ENCODE measurements at places on chromosomes 5 and 9.

DNA sequence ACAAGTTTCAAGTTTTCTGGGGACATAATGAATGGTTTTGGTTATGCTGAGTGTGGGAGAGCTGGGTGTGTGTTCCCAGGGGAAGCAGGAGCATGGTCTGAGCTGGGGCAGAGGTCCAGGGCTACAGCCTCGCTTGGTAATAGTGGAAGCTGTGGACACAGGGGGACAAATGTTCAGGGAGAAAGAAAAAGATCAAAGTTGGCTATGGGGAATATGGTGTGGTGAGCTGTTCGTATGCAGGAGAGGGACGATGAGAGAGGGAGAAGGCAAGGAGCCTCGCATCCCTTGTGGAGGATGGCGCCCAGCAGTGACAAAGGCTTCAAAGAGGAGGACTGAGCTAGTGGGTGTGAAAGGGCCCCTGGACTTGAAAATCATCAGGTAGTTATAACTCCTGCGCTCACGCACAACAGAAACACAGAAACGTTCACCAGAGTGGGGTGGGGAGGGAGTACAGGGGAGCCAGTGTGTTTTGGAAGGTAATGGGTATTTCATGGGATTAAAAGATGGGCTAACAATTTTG is 77.2 kb downstream of the TENT4A start:
- no peak for DNase-seq

GRCh38 chr5:169178754-169179153 is 122.2 kb downstream of the SLIT3 start:
- no peak for DNase-seq

- no peak for DNase-seq
Observed at GRCh38 chr5:11452852-11453251, 451.4 kb downstream of the CTNND2 start.

DNA sequence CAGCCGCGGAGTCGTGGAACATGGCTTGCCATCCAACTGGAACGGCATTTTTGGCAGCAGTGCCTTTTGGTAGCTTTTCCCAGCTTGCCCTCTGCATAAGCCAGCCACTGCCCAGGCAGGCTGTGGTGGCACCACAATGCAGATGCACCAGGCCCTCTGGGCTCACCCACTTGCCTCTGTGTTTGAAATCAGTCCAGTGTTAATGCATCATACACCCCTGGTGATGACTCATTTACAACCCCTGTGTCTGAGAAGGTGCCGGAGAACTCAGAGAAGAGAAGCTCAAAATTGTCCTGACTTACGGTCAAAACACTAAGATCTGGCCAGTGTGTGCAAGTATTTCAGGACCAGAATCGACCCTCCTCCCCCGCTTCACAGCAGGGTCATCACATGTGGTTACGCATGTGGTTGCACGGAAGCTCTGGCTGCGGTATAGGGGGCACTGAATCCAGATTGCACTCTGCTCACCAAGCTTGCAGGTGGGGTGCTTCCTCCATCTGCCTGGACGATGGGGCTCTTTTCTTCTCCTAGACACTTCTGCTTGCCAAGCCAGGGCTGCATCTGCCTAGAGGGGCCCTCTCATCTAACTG is 66.5 kb upstream of the SMIM15 start:
- DNase-seq: no peak

GRCh38 chr5:110288766-110289511 is 437.5 kb downstream of the TMEM232 start:
- no peak for DNase-seq

- no peak for DNase-seq
Observed at GRCh38 chr5:110441035-110441434, 285.4 kb downstream of the TMEM232 start.

DNA sequence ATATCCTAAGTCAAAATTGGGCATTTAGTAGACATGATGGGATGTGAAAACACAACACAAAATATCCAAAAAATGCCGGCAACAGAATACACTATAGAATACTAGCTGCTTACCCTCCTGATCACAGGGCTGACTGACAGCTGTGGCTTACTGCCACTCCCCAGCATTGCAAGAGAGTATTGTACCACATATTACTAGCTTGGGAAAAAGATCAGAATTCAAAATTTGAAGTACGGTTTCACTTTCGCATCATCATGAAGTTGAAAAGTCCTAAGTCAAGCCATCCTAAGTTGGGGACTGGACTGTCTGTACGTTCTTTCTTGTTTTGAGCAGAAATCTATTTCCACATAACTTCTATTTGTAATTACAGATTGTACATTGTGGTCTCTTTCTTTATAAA is 851.4 kb downstream of the MAT2B start:
- DNase-seq: no peak

DNA sequence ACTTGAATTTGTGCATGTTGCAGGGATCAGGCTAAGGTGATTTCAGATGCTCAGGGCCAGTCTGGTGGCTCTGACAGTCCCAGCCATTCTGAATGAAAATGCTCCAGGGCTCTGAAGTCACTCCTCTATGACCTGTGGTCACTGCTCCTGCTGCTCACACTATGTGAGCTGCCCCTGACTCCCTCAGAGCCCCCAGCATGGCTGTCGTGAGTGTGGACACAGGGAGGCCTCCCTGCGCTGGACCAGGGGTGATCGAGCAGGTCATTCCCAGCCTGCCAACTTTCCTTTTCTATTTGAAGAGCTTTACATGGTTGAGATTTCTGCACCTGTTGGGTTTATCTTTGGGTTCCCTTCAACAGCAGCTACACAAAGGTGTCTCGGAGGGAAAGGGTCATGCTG is 74.5 kb downstream of the WNK2 start:
- DNase-seq: no peak

DNA sequence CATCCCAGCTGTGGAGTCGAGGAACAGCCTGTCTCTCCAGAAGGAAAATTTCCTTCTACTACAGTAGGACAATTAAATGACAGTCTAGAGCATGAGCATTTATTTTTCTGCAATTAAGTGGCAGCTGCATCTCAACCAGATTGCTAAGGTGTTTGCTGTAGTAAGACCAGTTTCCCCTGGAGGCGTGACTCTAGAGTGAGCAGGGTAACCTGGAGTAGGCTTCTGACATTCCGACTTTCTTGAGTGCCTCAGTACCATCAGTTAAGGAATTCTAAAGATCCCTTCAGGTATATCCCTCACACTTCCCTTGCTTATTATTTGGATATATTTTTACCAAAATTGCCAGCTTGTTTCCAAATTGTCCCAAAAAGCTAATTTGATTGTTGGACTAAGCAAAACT is 59.2 kb upstream of the IRX2 start:
- no peak for DNase-seq

- no peak for DNase-seq
Observed at GRCh38 chr9:107059220-107059619, 196.3 kb downstream of the ZNF462 start.

DNA sequence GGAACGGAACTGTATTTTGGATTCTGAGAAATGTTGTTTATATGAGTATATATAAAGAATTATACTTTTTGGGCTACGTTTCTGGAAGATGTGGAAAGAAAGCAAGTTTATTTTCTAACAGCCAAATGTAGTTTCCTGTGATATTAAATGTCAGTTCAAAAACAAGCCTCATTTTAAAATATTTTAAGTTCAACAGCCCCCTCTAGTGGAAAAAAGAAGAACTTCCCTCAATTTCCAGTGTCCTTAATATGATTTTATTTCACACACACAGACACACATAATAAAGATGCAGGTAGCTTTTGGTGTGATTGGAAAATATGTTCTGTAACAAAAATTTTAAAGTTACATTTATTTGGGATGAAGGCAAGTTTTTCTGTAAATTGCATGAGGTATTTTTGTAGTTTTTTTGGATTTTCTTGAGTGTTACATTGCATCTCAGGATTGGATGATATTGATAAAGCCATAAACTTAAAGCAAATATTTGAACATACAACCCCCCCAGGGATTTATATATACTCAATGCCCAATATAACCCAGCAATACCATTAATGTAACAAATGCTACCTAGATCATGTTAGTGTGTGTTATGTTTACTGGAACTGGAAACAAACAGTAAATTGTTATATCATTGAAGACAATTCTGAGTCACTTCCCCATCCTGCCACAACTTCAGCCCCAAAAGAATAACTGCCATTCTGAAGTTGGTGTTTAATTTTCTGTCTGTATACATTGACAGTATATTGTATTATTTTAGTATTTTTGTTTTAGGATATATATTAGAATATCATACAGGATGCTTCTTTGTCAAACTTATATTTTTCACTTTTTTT is 54.0 kb downstream of the CCDC171 start:
- peak; percentile 72 for DNase-seq

GRCh38 chr9:130936285-130937117 is 2.5 kb downstream of the FIBCD1 start:
- DNase-seq: no peak

DNA sequence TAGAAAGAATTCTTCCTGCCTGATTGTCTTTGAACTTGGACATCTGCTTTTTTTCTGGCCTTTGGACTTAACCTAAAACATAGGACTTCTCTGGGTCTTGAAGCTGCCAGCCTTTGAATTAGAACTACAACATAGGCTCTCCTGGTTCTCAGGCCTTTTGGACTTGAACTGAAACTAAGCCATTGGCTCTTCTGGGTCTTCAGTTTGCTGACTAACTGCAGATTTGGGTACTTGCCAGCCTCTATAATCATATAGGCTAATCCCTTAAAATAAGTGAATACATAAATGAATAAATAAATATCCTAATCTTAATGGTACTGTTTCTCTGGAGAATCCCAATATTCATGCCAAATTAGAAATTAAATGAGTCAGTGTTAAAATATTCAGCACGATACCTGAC is 473.4 kb upstream of the PAPPA start:
- DNase-seq: no peak

GRCh38 chr5:64518793-64519192 is 13.0 kb downstream of the RGS7BP start:
- DNase-seq: no peak
